ENCODE measurements at places on chromosomes 2 and 18. TPM values are rescaled to one million over a fixed set of nuclear protein-coding genes. Genes with fewer than 3 reads are reported as not detected.

The GPR39 gene
- total RNA-seq, result not detected

The COLEC12 gene
- total RNA-seq, result 10.9 TPM

The NOL4 gene
- total RNA-seq, result not detected

DNA sequence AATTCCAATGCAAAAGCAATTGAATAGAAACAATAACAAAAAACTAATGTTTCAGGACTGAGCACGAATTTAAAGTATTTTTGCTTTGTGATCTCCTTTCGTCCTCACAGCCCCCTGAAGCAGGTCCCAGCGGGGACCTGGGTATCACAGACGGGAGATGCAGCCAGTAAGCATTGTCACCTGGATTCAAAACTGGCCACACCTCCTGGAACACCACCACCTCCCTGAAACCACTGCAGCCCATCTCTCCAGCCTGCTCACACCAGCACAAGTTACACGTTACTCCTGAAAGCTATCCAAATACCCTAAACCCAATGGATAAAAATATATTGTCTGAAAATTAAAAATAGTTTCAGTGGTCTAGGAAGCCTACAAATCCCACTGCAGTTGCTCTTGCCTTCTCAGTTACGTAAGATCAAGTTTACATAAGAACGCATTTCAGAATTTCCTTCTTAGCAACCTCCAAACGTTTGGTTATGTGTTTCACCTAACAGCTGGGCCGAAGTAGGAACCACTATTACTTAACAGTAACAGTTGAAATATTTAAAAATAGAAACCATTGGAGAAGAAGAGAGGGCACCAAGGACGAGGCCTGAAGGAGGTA lies 178.0 kb downstream of the HDAC4 start:
- DNase-seq, result no peak

DNA sequence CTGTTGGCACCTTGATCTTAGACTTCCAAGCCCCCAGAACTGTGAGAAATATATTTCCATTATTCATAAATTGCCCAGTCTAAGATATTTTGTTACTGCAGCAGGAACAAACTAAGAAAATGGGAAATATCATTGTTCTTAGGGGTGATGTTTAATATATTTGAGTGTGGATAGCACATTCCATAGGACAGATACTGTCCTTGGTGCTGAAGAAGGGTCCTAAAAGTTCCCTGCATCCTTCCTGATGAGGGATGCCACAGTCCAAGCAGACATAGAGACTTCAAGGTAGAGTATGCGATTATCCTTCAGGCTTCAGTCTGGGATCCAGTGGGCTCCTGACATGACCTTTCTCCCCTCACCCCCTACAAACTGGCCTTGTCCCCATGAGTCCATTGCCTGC lies 689.0 kb downstream of the TDRD15 start:
- no peak for DNase-seq

DNA sequence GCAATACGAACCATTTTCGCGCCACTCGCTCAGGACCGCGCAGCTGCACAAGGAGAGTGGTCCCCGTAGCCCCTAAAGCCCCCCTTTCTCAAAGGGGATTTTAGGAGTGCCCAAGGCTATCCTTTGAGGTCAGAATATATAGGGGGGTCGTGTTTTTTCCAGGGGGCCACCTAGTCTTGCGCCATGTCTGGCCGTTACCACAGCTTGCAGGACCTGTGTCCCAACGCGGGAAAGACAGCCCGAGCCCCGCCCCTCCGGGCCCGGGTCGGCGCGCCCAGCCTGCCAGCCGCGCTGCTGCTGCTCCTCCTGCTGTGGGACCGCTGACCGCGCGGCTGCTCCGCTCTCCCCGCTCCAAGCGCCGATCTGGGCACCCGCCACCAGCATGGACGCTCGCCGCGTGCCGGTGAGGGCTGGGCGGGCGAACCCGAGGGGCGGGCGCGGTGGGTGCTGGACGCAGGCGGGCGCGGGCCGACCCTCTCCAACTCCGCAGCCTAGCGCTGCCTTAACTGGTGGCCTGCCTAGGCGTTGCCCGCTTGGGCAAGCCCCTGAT lies at the start of gene CDCA7:
Gene CDCA7 (plus strand): TSS at position 291 of the 550 bp plus-strand sequence. CDS start 92 bp downstream, at position 383.
- no peak for DNase-seq

- no peak for DNase-seq
Measured at GRCh38 chr2:32932825-32933755, 13.7 kb upstream of the LTBP1 start.

GRCh38 chr2:146837857-146838256 lies 1007.0 kb upstream of the ACVR2A start:
- no peak for DNase-seq

- no peak for DNase-seq
Measured at GRCh38 chr18:70468861-70469547, 180.2 kb downstream of the SOCS6 start.
